ENCODE measurements at places on chromosomes 2 and 18.

- H3K36me3 ChIP-seq = no peaks in the 10 kb centered on the region
- no peak for DNase-seq
- no peak overlapping the region for H3K4me3 ChIP-seq
- H3K27ac ChIP-seq = no peak overlapping the region
- H3K4me1 ChIP-seq = no peaks in the 10 kb centered on the region
These were observed 37.5 kb downstream of the MGAT4A start for GRCh38 chr2:98693477-98693876.

- no peaks in the 10 kb centered on the region for H3K27me3 ChIP-seq
- no peak overlapping the region for H3K27ac ChIP-seq
- DNase-seq = no peak
- H3K36me3 ChIP-seq = no peaks in the 10 kb centered on the region
These were observed 47.5 kb upstream of the PXDN start for GRCh38 chr2:1791685-1792435.

- H3K4me3 ChIP-seq = no peak overlapping the region
- H3K4me1 ChIP-seq = no peaks in the 10 kb centered on the region
- no peak overlapping the region for H3K27ac ChIP-seq
- no peaks in the 10 kb centered on the region for H3K27me3 ChIP-seq
These were observed 150.1 kb downstream of the CTIF start for GRCh38 chr18:48688961-48689360.

GRCh38 chr2:46540496-46541331 is 61.3 kb downstream of the TMEM247 start:
- H3K27ac ChIP-seq = peak overlapping the region; percentile 99
- H3K36me3 ChIP-seq = no peaks in the 10 kb centered on the region
- no peak overlapping the region for H3K4me3 ChIP-seq
- H3K4me1 ChIP-seq = peaks cover 25% of the 10 kb centered on the region
- no peak for DNase-seq
- no peaks in the 10 kb centered on the region for H3K27me3 ChIP-seq

- no peaks in the 10 kb centered on the region for H3K4me1 ChIP-seq
- no peaks in the 10 kb centered on the region for H3K36me3 ChIP-seq
- no peak overlapping the region for H3K27ac ChIP-seq
- DNase-seq = no peak
- H3K27me3 ChIP-seq = no peaks in the 10 kb centered on the region
- H3K4me3 ChIP-seq = no peak overlapping the region
These were observed 12.9 kb downstream of the IER3IP1 start for GRCh38 chr18:47163241-47163640.

DNA sequence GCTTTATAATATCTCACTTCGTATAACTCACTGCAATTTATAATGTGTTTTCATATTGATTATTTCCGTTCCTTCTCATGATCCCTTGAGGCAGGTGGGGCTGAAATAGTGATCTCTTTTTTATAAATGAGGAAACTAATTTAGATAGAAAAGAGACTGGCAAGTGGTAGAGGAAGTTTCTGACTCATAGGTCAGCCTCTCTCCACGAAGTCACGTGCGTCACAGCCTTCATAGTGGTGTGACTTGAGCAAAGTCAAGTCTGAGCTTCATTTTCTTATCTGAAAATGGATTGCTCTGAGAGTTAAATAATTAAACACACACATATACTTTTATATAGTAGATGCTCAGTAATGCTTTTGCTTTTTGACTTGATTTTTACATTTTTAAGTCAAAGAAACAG is 19.9 kb downstream of the ABCG5 start:
- no peak overlapping the region for H3K4me3 ChIP-seq
- no peaks in the 10 kb centered on the region for H3K4me1 ChIP-seq
- DNase-seq = no peak
- no peaks in the 10 kb centered on the region for H3K27me3 ChIP-seq

- DNase-seq = no peak
- no peak overlapping the region for H3K4me3 ChIP-seq
- H3K27ac ChIP-seq = no peak overlapping the region
- H3K27me3 ChIP-seq = no peaks in the 10 kb centered on the region
These were observed 254.9 kb upstream of the RAB12 start for GRCh38 chr18:8354304-8354703.

DNA sequence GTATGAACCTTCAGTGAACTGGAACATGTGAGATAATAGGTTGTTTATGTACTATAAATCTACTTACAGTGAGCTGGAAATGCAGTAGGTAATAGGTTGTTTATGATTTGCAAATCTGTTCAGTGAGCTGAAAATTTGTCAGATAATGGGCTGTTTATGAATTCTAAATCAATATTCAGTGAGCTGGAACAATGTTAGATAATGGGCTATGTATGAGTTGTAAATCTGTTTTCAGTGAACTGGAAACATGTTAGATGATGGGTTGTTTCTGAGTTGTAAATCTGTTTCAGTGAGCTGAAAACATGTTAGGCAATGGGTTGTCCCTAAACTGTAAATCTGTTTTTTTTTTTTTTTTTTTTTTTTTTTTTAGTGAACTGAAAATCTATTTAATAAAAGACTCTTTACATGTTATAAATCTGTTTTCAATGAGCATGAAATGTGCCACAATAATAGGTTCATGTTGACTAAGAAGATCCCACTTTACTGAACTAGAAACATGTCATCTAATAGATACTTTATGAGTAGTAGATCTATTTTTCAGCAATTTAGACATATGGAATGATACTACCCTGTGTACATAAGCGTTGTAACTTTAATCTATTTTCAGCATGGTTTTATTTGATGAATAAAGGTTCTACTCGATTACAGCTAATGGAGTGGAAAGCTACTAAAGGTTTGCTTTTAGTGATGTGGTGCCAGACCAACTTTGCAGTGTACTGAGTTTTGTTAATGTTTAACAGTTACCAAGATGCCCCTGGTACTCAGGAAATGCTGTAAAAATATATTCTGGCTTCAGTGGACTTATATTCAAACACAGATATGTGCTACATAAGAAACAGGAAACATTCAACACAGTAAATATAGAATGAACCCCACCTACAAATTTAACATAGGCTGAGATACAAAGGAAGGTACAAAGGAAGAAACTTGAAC is 1471.8 kb downstream of the LRP1B start:
- H3K36me3 ChIP-seq = no peaks in the 10 kb centered on the region
- no peaks in the 10 kb centered on the region for H3K27me3 ChIP-seq
- H3K27ac ChIP-seq = no peak overlapping the region
- no peak for DNase-seq
- no peaks in the 10 kb centered on the region for H3K4me1 ChIP-seq

DNA sequence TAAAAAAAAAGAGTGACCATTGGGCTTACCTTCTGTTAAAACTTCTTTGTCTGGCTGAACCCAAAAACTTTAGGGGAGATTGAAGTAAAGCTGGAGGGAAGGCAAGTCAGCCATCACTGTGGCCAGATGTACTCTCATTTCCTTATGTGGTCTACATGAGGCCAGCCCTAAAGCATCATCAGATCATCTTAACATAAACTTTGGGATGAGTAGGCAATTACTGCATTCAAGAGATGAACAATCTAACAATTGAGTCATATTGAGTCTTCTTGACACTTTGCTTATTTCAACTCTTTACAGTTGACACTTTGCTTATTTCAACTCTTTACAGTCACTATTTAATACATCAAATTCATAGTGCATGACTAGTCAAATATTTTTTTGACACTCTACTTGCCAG is 155.6 kb downstream of the QPCT start:
- H3K4me3 ChIP-seq = no peak overlapping the region
- no peaks in the 10 kb centered on the region for H3K36me3 ChIP-seq
- no peaks in the 10 kb centered on the region for H3K4me1 ChIP-seq

GRCh38 chr2:184141866-184142265 is 456.5 kb upstream of the ZNF804A start:
- H3K4me1 ChIP-seq = no peaks in the 10 kb centered on the region
- H3K4me3 ChIP-seq = no peak overlapping the region

GRCh38 chr2:230749111-230749510 is 36.5 kb downstream of the CAB39 start:
- no peak overlapping the region for H3K27ac ChIP-seq
- H3K4me1 ChIP-seq = peaks cover 13% of the 10 kb centered on the region
- peaks cover 24% of the 10 kb centered on the region for H3K36me3 ChIP-seq
- no peak overlapping the region for H3K4me3 ChIP-seq

- H3K27me3 ChIP-seq = no peaks in the 10 kb centered on the region
- no peaks in the 10 kb centered on the region for H3K36me3 ChIP-seq
- no peak overlapping the region for H3K4me3 ChIP-seq
These were observed 143.3 kb downstream of the HDAC4 start for GRCh38 chr2:239257511-239257937.

DNA sequence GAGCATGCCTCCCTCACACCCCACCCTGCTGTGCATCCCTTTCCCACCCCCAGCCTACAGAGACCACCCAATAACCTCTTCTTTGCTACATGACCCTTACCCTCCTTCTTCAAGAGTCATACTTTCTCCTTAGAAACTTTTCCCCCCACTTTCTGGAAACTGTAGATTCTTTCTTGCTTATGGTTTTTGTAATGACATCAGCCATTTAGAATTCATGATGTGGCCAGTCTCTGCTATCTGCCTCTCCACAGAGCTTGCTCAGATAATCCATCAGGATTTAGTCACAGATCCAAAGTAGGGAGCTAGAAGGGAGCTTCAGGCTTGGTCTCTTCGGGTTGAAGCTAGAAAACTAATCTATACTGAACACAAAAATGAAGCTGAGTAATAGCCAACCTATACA is 36.5 kb downstream of the GALM start:
- no peak for DNase-seq
- peaks cover 11% of the 10 kb centered on the region for H3K4me1 ChIP-seq
- H3K4me3 ChIP-seq = no peak overlapping the region
- no peak overlapping the region for H3K27ac ChIP-seq

DNA sequence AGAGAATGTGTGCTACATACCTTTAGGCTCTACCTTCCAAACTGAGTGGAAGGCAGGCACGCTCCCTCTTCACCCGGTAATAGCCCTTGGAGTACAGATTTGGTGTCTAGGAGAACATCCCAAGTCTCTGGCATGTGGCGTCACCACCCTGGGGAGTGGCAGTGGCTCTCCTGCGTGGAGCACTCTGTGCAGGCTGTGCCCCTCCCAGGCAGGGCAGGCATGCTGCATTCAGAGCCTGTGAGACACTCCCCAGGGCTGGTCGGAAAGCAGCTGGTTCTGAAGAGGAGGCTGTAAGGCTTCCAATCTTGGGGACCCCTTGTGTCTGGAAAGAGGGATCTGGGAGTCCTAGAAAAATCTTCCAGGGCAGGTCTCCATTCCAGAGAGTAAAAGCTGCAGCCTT is 193.3 kb downstream of the ANKRD30B start:
- DNase-seq = no peak
- H3K4me1 ChIP-seq = no peaks in the 10 kb centered on the region
- H3K27me3 ChIP-seq = no peaks in the 10 kb centered on the region
- no peak overlapping the region for H3K27ac ChIP-seq
- no peaks in the 10 kb centered on the region for H3K36me3 ChIP-seq
- no peak overlapping the region for H3K4me3 ChIP-seq
